ENCODE measurements at places on chromosomes 7 and 10. TPM values are rescaled to one million over a fixed set of nuclear protein-coding genes. Genes with fewer than 3 reads are reported as not detected.

DNA sequence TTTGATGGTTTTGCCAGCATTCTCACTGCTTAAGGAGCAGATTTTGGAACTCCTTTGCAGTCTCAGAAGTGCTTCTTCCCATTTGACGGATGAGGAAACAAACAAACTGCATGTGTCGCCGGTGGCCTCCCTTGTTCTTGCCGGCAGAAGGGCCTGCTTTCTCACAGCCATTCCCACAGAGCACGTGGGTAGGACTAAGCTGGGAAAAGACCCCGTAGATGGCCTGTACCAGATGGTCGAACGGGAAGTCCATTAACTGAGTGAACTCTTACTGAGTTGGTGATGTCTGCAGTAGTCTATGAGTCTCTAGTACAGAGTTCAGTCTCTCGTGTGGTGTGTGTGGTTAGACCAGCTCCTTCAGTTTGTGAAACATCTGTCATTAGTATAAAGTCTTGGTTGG, 131.9 kb downstream of the TRRAP start:
- no peak for DNase-seq

- no peak for DNase-seq
Measured at GRCh38 chr7:20107582-20107981, 109.6 kb downstream of the MACC1 start.

DNA sequence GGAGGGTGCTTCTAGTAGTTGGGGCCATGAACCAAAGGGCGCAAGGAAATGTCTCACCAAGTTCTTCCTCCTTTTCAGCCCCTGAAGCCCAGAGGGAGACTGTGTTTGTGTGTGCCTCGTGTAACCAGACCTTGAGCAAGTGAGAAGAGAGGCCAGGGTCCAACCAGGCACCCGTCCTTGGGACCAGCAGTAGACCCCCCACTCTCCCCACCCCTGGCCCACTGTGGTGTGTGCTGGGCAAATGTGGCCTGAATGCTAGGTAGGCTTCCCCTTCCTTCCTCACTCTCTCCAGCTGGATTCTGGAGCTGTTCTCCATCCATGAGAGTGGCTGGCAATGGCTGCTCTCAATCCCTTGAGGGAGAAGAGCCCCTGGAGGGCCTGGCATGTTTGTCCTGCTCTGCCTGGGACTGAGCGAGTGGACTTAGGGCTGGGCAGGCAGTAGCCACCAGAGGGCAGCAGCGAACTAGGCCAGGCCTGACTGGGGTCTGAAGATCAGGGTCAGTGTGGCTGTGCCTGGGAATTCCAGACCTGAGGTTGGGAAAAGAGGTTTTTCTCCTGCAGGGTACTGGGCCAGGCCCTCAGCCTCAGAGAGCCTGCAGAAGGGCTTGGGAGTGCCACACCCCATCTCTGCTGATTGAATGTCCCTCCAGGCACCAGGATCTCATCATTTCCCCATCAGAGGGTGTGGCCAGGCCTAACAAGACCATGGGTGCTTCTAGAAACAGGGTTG, 12.5 kb downstream of the SFRP5 start:
- peak; percentile 71 for DNase-seq

DNA sequence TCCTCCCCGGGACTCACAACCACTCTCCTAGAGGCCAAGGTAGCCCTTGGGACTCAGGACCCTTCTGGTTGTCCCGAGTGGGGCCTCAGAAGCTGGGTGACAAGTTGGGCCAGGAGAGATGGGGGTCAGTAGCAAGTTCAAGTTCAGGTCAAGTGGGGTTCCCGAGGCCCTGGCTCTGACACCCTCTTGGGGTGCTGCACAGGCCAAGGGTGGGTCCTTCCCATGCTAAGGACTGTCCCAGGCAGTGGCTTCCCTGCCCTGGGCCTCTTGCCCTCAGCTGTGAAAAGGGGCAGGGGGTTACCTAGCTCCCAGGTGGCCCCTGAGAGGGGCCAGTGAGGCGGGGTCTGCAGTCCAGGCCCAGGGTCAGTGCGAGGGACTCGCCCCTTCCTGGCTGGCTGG, 115.4 kb upstream of the TNRC18 start:
- DNase-seq, result no peak

DNA sequence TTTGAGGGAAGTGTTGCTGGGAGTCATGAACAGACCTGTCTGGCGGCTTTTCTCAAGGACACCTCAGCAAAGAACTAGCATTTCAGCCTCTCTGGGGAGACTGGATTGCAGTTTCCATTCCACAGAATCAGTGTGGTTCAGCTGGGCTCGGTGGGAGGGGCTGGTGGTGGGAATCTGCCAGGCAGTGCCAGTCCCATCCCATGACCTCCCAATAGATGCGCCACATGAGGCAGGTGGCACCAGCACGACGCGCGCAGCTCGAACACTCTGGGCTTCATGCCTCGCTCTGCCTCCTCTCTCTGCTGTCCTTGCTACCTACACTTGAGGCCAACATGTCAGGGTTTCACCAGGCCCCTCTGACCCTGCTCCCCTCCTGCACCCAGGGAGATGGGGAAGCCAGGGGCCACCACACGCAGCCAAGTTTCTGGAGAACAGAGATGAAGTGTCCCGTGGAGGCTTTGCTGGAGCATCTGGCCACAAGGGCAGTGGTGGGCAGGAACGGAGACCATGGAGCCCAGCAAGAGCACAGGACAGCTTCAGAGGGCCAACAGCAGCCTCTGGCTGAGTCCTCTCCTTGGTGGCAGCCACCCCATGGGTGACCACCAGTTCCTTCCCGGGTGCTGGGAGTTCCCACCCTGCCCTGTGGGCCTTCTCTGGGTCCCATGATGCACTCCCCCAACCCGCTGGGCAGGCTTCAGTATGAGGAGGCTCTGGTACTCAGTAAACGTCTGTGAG, 2.3 kb downstream of the NACAD start:
- DNase-seq, result no peak

DNA sequence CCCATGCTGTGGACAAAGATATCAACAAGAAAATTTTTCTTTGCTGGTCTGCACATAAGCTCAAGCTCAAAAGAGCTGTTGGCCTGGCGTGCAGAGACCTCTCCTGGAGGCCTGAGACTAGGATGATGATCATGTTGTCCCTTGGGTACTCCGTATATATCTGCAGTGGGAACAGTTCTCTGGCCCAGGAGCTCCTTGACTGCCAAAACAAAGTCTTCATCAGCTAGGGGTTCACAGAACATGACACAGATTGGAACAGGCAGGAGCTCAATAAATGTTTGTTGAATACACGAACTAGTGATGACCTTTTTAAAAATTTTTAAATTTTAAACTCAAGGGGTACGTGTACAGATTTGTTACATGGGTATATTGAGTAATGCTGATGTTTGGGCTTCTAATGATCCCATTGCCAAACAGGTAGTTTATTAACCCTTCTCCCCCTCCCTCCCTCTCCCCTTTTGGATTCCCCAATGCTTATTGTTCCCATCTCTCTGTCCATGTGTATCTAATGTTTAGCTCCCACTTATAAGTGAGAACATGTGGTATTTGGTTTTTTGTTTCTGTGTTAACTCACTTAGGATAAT, 49.1 kb downstream of the ZNF783 start:
- DNase-seq, result no peak

- no peak for DNase-seq
Measured at GRCh38 chr10:43524434-43525247, 49.8 kb downstream of the ZNF239 start.

- no peak for DNase-seq
Measured at GRCh38 chr7:132541656-132542055, 34.6 kb downstream of the PLXNA4 start.

DNA sequence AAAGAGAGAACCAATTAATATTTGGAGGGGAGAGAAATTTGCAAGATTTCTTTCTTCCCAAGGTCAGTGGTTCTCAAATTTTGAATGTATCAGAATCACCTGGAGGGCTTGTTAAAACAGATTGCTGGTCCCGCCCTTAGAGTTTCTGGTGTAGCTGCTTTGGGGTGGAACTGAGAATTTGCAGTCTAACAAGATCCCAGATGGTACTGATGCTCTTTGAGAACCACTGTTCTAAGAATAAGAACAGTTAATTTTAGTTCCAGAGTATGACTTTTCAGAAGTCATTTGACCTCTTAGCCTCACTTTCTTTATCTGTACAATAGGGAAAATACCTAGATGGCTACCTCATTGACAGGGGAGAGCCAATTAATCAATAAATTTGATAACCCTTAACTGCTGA, 161.6 kb downstream of the PRKG1 start:
- DNase-seq, result no peak

DNA sequence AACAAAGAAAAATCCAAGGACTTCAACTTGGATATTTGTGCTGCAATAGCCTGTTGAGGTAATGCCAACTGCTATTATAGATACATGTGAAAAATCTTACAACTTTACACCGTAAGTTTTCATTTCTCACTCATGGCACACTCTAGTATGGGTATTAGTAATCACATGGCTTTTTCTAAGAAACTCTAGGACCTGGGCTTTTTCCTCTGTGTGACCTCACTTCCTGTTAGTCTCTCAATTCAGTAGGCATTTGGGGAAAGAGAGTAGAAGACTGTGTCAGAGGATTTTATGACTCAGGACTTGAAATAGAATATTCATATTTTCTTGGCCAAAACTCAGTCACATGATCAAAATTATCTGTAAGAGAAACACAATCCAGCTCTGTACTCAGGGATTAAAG, 1049.9 kb downstream of the REEP3 start:
- DNase-seq, result no peak

Gene ACBD7
- total RNA-seq, result 8.2 TPM

Gene LIPK
- not detected for total RNA-seq
